Stimulated activated CD8-positive, alpha-beta memory T cell treated with anti-CD3 and anti-CD28 coated beads, Interleukin-7, amount 100 ng/mL, for 1 hour (primary cell): ENCODE measurements at places on chromosomes 7 and 10.

DNA sequence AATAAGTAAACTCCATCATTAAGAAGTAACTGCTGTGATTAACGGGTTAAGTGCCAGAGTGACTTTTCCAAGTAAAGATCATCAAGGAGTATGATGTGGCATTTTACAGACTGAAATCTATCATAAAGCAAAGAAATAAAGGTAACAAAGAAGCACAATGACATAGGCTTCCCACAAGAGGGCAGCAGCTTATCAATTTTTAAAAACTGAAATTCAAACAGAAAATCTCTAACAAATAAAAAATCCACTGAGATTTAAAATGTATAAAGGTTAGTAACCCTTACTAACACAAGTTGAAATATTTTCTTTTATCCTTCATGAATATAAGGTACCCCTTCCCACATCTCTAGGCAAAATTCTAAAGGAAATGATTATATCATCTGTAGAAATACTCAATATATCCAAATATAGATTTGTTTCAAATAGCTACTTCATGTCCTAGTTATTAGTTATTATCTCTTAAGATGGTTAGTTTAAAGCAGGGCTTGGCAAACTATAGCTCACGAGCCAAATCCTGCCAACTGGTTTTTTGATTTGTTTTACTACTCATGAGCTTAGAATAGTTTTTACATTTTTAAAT is 29.2 kb downstream of the FAM3C start:
- no peak for DNase-seq

GRCh38 chr10:128035557-128035973 is 90.7 kb downstream of the MKI67 start:
- peak; percentile 51 for DNase-seq

- DNase-seq = no peak
Observed at GRCh38 chr10:58982470-58983239, 193.8 kb upstream of the PHYHIPL start.

DNA sequence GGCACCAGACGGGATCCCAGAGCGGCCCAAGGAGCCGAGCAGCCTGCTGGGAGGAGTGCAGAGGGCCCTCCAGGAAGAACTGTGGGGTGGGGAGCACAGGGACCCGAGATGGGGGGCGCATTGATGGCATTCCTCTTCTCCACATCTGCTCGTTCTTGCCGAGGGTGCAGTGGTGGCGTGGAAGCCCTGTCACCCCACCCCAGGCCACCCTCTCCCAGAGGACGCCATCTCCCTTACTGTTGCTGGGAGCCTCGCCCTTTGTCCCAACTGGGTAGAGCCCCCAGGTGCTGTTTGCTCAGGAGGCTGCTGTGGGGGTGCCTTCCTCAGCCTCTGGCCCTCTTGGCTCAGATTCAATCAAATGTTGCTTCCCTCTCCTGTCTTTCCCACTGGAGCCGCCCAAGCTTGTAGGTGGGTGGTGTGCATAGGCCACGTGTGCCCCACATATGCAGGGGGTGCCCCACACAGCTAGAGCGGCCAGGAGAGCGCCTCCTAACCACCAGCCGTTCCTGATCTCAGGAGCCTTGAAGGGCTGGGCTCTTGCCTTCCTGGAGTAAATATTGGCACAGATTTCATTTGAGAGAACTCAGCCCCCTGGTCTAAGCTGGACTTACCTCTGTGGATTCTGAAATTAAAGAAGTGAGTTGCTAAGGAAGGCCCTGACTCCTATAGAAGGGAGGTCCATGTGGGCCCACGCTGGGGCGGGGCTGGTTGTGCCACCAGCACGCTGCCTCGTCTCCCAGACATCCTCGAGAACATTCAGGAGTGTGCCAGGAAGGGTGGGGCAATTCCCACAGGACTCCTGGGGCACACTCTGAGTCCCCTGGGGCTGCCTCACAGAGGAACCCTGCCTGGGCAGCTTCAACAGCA is 39.2 kb downstream of the ZNF467 start:
- DNase-seq = no peak

DNA sequence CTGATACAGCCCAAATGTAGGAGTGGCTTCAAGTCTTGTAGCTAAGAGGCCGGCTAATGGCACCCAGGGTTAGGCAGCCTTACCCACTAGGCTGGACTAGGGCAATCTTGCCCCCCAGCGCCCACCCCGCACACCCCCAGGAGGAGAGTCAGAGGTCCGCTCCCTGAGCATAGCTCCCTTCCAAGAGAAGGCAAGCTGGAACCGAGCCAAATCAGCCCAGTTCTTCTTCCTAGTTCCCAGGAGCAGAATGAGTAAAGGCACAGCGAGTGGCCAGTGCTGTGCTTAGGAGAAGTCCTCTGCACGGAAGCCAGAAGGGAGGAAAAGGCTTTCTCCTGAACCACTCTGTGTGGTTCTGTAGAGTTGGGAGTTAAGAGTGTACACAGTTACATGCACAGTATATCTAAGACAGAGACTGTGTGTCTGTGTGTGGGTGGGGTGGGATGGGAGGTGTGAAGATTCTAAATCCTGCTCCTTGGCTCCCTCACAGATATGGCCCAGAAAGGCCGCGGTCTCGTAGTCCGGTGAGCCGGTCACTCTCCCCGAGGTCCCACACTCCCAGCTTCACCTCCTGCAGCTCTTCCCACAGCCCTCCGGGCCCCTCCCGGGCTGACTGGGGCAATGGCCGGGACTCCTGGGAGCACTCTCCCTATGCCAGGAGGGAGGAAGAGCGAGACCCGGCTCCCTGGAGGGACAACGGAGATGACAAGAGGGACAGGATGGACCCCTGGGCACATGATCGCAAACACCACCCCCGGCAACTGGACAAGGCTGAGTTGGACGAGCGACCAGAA is 59.7 kb upstream of the PDCD4 start:
- DNase-seq = no peak

DNA sequence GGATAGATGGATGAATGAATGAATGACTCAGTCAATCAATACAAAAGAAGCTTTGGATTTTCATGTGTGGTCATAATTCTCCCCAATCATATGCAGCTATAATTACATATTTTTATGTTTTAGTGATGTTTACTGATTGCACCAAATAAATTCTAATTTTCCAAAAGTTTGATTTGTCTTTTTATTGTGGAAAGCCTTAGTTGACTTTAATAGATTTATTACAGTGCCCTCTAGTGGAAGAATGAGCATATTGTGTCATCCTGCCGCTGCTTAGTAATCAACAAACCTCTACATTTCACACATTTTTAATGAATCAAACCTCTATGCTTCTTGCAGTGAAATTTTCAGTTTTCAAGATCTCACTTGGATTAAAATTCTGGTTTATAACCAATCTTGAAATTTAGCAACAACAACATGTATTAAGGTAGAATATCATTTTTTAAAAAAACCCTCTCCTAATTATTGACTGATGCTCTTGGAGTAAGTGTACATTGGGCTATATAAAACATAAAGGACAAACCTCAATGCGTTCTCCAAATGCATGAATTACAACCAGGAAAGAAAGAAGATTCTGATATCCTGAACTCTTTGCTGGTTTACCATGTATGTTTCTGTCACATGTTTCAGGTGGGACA is 55.6 kb upstream of the PNLIP start:
- no peak for DNase-seq

GRCh38 chr7:43658718-43659548 is 70.4 kb downstream of the COA1 start:
- no peak for DNase-seq
